Astrocyte of the cerebellum (primary cell): ENCODE measurements at places on chromosomes 7 and 10.
A peak's percentile ranks its signal among the peaks of the same experiment; 100 is the strongest.

DNA sequence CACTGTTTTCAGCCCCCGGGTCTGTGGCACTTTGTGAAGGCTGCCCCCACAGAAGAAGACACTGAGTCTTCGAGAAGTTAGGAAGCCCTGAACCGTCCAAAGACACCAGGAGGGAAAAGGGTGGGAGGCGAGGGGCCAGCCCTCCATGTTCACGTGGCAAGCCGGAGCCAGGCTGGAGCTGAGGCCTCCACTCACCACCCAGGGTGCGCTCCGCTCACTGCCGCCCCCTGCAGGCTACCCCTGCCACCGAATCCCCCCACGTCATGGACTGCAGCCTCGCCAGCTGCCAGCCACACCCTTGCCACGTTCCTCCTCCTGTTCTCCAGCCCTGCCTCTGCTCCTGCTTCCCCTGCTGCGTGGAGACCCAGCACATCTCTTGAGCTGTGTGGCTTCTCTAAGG is 59.0 kb upstream of the EN2 start:
- DNase-seq, result no peak

GRCh38 chr10:89241026-89241425 is 10.5 kb downstream of the LIPA start:
- DNase-seq, result no peak

DNA sequence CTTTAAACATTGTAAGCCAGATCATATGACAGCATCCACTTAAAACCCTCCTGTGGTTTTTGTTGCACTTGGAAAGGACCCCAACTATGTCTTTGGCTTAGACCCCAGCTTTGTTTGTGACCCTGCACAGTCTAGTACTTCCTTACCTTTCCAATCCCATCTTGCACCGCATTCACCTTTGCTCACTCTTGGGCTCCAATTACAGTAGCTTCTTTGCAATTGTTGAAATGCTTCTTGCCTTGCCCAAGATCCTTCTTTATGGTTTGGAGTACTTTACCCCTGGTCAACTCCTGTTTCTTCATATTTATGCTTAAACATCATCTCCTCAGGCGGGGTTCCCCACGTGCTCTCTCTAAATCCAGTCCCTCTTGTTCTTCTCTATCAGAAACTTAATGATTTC is 162.6 kb downstream of the PTEN start:
- peak; percentile 34 for DNase-seq

- no peak for DNase-seq
Measured at GRCh38 chr7:121901026-121901425, 28.1 kb downstream of the PTPRZ1 start.

DNA sequence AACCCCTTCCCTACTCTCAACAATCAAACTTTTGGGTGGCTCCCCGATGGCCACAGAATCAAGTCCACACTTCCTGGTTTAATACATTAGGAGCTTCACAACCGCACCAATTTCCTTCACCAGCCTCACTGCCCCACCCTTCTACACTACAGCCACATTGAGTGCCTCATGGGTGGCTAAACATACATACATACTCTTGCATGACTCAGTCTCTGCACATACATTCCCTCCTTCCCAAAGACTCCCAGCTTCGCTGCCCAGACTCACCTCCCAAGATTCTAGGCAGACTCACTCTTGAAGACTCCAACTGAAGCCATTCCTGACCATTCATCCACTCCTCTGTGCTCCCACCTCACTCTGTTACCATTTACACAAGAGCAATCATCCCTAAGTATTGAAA is 15.9 kb downstream of the VPS41 start:
- no peak for DNase-seq
